SW480 (cell line): ENCODE measurements at places on chromosomes 4 and X.
A peak's percentile ranks its signal among the peaks of the same experiment; 100 is the strongest.

DNA sequence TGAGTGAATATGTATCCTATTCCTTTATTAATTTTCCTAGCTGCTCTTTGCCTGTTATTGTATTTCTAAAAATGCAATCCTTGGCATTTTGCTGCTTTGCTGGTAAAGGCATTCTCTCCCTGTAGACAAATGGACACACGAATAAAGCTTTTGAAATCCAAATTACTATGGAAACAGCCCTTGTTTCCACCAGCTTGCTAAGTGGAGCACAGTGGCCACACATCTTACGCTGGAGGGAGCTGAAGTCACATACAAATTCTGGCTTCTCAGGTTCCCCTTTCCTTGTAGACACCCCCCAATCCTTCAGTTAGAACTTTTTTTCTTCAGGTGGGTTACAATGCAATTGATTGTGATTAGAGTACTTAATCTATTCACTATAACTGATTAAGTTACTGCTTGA is 66.2 kb downstream of the AGA start:
- DNase-seq: no peak

GRCh38 chrX:108344216-108344615 is 94.0 kb downstream of the COL4A6 start:
- DNase-seq: no peak

DNA sequence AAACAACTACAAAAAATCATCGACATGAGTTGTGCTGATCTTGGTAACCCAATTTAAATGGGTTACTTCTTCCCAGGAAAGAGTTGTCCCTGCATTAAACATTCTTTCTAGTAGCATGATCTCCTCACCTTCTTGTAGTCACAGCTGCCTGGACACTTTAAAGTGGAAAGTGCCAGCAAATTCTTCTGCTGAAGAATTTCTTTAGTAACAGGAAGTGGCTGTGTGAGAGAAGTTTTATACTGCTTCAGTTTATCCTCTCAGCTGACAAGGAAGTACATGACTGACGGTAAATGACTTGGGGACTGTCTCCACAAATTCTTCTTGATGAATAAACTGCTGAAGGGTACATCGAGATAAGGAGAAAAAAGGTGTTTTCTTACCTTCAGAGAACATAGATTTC is 18.2 kb upstream of the TNIP3 start:
- no peak for DNase-seq

- no peak for DNase-seq
Observed at GRCh38 chr4:74821541-74821940, 27.2 kb upstream of the BTC start.

DNA sequence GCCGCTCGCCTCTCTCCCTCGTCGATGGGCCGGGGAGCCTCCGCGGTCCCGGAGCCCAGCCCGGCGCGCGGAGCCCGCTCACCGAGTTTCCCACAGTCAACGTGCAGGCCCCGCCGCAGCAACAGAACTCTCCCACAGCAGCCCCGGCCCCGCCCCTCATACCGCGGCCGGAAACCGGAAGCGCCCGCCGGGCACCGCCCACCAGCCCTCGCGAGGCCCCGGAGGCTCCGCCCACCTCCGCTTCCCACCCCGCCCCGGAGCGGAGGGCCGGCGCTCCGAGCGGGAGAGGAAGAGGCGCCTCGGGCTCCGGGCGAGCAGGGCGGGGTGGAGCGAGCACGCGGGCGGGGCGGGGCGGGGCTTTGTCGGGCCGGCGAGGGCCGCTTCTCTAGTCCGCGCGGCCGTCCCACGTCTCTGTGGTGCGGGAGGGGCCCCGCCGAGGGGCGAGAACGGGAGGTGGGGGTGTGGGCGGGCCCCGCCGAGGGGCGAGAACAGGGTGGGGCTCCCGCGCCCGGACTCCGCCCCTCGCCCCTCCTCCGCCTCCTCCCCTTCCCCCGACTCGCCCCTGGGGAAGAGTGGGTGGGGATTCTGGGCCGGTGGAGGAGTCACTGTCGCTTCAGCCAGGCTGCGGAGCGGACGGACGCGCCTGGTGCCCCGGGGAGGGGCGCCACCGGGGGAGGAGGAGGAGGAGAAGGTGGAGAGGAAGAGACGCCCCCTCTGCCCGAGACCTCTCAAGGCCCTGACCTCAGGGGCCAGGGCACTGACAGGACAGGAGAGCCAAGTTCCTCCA is at the start of the genes ABCD1 and BCAP31:
TSS of gene ABCD1 (plus strand) at position 605 of the 787 bp plus-strand sequence. CDS start 411 bp downstream, outside the sequence.
TSS of gene BCAP31 (minus strand) at position 136 of the 787 bp plus-strand sequence. CDS start 1,143 bp downstream, outside the sequence.
- peak; percentile 85 for DNase-seq

- DNase-seq: peak; percentile 63
Observed at GRCh38 chr4:41160012-41160789, 54.1 kb downstream of the APBB2 start.

DNA sequence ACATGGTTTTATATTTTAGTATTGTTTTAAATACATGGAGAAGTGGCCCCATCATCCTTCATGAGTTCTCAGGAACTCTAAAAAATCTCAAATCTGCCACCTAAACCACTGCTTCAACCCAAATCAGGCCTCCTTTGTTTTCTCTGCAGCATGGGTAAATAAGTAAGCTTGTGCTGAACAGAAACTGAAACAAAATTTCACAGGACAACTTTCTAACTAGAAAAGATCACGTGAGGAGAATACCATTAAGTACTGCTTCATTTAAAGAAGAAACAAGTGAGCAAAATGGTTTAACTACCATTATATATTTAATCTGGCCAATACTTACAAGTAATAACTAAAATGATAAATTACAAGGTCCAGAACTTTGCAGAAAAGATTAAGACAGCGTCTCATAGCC is 2.5 kb downstream of the ARAP2 start:
- no peak for DNase-seq

GRCh38 chrX:1610166-1610565 is 4.7 kb upstream of the ASMT start:
- DNase-seq: no peak

DNA sequence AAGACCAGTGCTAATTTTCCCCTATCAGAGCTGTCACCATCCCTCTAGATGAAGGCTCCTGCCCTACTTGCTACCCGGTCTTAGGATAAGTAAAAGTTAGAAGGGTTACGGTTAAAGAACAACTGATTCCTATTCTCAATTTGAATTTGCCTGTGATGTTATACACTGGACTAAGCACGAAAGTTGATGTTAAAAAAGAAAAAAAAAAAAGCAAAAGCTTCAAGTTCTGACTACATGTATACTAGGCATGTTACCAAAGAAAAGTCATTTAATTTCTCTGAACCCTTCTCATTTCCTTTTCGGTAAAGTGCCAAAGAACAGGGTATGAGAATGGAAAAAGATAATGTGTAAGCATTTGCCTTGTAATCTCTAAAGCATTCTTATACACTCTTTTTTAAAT is 1.4 kb upstream of the PPID start:
- no peak for DNase-seq

DNA sequence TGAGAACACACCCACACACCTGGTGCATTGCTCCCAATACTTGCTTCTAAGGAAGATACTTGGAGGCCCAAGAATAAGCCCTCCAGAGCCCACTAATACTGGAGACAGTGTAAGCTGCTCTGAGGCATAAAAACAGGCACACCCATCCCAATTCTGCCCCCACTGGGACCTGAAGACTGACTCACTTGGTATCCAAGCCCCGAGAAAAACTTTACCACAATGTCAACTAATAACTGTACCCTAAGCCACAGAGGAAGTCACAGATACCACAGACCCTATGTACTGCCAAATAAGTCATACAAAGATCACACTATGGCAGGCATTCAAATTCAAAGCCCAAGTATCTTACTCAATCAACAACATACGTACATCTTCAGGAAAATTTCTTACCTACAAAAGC is 398.2 kb upstream of the SPANXN1 start:
- no peak for DNase-seq

- no peak for DNase-seq
Observed at GRCh38 chr4:113740857-113741379, 20.6 kb downstream of the CAMK2D start.

DNA sequence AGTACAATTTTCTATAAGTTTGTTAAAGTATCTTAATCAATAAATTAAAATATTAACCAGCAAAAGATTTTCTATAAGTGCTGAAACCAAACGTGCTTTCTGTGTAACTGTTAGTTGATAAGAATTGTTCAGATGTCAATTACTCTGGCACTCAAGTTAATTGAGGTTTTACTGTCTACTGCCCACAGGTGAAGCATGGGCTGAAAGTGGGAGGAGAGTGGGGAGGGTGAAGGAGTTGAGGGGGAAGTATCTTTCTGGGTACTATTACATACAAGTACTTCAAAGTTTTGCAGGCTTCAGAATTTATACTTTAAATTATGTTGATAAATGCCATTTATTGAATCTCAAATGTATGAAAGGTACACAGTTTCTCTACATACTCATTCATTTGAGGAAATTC is 19.1 kb upstream of the CXCL3 start:
- DNase-seq: no peak

- DNase-seq: no peak
Observed at GRCh38 chrX:51747671-51748070, 4.4 kb downstream of the GSPT2 start.
